ENCODE measurements at places on chromosomes 7 and 10.

DNA sequence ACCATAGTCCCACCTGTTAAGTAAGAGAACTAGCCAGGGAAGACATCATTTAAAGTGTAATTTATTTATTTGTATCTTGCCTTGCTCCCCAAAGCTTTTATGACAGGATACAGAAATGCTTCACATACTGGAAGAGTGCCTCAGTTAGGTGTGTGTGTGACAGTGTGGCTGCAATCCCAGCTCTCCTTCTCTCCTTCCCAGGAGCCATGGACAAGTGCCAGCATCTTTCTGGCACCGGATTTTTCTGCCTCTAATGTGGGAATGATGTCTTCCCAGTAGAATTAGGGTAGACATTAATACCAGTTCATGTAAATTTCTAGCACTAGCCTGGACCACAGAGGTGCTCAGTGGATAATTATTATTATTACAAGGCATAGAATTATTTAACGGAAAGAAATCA lies 30.3 kb upstream of the ATXN7L1 start:
- no peak for DNase-seq

DNA sequence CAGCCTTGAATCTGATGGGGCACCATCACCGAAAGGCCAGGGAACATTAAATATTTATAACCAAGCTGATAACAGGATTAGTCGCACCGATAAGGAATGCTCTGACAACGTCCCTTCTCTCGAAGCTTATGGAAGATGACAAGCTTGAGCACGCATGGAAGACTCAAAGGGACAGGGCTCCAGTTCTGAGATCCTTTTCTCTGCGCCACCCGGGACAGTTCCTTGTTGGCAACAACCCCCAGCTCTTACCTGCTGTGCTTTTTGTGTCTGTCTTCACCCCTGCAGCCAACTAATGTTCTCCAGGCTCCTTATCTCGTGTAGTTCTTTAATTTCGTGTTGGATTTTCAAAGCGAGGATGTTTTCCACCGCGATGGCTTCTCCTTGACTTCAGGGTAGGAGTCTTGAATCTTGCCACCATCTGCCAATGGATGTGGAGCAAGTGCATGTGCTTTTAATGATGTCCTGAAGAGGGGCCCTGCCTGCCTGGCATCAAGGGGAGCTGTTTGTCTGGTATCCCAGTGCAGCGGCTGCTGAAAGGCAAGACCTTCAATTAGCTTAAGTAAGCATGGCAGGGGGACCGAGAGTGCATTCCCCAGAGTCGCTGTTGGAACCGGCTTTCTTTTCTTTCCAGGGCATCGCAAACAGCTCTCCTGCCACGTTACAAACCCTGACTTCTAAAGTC lies 354 bp upstream of the FERD3L start:
- no peak for DNase-seq

DNA sequence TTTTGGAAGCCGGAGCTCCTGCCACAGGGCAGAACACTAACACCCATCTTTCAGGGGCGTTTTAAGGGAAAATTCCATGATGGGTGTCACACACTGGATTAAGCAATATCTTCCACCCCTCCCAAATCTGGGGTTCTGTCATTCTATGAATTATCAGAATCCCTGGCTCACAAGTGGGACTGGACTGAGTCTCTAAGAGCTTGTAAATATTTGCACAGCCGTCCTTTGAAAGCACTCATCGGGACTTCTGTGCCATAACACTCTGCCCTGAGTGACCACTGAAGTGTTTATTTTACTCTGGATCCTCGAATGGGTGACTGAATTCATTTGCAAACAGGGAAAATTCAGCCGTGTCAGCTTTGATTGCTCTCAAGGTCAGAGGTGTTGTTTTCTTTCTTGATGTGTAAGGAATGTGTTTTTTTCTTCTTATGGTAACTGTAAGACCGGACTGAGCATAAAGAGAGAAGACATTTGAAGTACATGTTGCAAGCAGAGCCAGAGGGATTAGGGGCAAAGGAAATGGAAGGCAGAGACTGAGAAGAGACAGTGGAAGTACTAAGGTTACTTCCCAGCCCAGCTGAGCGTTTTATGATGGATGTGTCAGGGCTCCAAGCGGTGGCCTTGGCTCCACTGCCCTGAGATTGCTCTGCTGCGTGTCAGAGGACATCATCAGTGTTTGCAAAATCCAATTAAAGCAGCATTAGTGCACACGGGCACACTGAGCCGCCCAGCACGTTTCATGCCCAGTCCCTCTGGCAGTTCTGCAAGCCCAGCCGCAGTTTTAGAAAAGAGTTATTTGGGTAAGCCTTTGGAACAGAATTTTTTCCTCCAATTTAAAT lies 17.7 kb upstream of the GTPBP4 start:
- DNase-seq: no peak

DNA sequence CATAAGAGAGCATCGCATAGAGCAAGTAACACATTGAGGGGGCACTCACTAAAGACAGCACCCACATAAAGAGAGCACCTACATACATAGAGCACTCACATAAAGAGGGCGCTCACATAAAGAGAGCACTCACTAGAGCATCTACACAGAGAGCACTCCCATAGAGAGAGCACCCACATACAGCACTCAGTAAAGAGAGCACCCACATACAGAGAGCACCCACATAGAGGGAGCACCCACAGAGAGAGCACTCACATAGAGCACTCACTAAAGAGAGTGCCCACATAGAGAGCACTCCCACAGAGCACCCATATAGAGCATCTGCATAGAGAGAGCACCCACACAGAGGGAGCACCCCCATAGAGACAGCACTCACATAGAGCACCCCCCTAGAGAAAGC lies 47.8 kb downstream of the INSIG1 start:
- no peak for DNase-seq

- DNase-seq: peak; percentile 86
Observed at GRCh38 chr10:103888113-103888841, 29.7 kb downstream of the STN1 start.

DNA sequence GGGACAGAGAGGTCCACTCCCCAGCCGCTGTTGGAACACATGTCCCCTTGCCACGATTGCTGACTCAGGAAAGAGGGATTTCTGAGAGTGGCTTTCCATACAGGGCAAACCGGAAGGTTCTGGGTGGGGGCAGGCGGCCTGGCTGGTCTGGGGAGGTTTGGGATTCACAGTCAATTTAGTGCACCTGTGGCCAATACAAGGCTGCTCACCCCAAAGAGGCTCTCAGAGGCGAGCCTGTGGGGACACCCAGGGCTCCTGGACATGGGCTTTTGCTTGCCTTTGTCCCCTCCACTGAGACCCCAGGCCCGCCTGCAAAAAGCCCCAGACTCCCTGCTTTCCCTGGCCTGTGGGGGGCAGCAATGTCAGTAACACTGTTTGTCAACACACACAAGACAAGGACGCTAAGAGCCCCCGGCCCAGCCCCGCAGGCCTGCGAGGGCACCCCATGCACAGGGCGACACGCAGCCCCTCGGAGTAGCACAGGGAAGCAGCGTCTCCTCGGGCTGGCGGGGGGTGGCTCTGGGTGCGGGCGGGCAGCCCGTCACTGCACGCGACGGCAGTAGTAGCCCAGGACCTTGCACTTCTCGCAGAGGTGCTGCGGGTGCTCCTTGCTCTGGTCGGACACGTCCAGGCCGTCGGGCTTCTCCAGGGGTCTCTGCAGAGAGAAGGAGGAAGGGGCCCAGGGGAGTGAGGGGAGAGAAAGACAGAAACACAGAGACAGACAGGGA lies 38.7 kb downstream of the PPIF start:
- DNase-seq: no peak

All from Daoy (cell line).